ENCODE measurements at places on chromosomes 2 and 18.

- no peak for DNase-seq
Measured at GRCh38 chr2:120814352-120814751, 78.7 kb downstream of the GLI2 start.

GRCh38 chr2:74530239-74531187 is 780 bp downstream of the HTRA2 start:
- DNase-seq: no peak

DNA sequence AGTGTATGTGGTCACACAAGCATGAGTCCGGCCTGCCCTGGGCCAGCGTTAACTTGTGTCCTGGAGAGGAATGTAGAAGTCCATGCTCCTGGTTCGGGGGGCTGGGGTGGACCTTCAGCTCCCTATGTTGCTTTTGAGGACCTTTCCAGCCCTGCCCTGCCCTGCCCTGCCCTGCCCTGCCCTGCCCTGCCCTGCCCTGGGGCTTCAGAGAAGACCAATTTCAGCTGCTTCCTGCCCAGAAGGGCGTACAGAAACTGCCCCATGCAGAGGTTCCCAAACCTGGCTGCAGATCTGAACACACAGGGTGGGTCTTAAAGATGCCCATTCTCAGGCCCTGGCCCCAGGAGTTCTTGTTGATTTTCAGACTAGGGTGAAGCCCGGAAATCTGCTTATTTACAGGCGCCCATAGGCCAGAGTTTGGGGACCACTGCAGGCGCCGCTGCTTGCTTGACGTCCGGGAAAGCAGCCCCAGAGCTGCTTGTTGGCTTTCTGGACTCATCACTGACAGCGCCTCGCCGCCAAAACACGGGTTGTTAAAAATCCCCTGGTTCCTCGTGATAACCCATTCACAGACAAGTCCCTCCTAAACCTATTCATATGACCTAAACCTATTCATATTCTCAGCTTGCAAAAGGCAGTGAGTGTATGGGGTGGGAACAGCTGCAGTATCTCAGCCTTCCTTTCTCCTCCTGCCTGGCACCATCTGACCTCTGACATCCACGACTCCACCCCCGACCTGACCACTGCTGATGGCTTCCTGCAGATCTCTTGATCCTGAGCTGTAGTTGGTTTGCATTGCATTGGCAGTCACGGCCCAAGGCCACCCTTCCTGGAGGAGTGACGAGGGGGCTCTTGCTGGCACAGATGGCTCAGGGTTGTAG is 198.3 kb downstream of the GLI2 start:
- no peak for DNase-seq

DNA sequence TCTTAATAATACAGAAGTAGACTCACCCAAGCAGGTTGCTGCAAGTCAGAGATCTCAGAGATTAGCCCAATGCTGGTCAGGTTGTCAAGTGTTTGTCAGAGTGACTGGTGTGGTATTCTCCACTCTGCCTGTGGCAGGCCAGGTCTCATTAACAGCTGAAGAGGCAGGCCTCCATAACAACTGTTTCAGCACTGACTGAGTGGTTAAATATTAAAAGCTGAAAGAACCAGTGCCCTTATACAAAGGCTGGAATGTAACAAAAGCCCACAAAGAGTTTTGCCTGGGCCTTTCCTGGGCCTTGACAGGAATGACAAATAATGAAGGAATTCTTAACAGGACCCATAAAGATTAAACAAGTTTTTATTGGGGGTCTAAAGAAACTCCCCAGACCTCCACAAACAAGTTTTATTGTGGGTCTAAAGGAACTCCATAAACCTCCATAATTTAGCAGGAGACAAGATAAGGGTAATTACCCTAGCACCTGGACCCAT is 26.8 kb downstream of the SULT1C2 start:
- no peak for DNase-seq

DNA sequence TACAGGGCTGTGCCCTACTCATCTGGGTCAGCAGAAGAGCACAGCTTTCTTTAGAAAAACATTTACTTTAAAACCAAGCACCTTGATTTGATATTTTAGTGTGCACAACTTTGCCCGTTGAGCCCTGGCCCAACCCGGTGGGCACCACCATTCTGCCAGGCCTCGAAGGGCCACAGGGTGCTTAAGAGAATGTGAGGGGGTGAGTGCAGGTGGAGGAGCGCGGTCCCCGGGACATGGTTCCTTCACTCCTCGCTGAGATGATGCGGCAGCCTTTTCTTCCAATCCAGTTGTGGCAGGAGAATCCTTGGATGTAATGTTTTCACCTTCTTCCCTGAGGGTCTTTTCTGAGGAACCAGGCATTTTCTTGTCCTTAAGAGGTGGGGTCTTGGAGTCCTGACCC is 119.0 kb downstream of the RPIA start:
- no peak for DNase-seq

GRCh38 chr2:97688062-97688827 is 18.7 kb downstream of the C2orf92 start:
- DNase-seq: no peak

GRCh38 chr18:2871111-2871720 is 24.4 kb downstream of the EMILIN2 start:
- no peak for DNase-seq

DNA sequence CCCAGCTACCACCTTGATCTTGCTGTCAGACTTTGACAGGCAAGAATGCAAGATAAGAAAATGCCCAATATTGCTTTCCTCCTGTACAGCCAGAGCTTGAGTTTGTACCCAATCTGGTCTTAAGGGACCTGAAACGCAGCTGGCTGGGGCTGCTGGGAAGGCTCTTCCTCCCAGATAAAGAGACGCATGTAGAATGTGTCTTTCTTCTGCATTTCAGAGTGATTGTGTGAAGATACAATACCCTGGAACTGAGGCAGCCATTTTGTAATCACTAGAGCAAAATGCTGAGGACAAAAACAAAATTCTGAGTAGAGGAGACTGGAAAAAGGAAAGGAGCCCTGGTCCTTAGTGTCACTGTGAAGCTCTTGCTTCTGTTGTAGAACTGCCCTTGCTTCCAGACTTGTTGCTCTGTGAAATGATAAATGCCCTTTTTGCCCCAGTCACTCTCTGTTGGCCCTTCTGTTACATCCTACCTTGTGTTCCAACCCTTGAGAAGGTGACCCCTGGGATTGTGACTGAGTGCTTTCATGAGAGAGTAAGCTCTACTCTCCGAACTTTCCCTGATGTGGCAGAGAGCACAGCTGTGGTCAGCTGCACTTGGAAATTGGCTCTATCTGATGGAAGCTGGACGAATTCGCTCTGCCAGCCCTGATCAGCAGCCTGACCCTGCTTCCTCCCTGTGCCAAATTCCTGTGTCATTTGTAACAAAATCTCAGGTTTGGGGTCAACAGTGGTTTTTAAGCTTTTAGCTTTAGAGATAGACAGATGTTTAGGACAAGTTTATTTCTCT is 137.4 kb upstream of the RBMS1 start:
- DNase-seq: no peak

DNA sequence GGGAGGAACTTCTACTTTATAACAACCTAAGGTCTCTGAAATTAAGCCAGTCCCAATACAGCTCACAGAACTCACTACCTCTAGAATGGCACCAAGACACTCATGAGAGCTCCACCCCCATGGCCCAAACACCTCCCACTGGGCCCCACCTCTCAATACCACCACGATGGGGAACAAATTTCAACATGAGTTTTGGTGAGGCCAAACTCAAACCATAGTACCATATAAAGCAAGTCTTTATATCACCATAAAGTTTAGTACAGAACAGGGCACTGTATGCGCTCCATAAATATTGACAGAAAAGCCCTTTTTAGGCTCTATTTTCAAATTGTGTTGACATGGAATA is 3.3 kb downstream of the AFG3L2 start:
- DNase-seq: no peak

GRCh38 chr2:877747-878146 is 72.9 kb upstream of the SNTG2 start:
- no peak for DNase-seq

DNA sequence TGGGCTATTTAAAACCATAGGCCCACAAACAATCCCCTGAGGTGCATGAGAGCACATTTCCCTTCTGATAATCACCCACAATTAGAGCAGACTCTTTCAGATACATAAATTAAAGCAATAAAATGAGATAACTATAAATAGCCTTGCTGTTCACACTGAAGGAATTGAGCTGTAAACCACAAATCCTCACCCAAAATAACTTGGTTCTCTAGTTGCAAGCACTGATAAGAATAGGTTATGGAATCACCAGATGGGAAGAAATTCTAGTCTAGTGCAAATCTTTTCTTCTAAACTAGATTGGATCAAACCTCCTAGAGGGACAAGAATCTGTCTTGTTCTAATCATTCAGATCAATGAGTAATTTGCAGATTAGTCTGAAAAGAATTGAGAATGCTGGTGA is 64.6 kb downstream of the NAB1 start:
- DNase-seq: no peak

DNA sequence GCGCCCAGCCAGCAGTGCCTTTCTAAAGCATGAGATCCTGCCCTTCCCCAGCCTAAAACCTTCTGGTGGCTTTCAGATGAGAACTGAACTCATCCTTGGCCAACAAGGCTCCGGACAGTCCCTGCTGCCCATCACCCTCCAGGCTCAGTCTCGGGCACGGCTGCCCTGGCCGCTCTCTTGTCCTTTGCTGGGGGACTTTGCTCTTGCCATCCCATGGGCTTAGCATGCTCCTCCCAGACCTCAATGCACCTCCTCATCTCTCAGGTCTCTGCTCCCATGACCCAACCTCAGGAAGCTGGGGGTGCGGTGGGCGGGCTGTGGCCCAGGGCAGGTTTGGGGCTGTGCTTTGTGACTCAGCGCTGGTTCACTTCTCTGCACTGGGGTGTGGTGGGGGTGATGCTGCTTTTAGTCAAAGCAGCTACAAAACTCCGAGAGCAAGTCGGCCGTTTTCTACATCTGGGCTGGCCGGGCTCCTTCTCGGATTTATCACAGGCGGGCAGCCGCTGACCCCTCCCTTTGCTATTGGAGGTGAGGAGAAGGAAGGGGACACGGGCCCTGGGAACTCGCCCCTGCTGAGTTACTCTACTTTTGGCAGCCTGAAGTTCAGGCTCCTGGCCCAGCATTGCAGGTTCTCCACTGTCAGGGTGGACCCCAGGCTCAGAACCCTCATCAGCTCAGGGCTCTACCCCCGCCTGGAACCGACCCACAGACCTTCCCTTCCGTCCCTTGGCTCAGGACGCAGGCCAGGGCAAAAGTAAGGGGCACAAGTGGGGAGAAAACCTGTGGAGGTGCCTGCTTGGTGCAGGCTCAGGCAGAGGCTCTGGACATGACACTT is 90.6 kb upstream of the TAF1B start:
- no peak for DNase-seq

DNA sequence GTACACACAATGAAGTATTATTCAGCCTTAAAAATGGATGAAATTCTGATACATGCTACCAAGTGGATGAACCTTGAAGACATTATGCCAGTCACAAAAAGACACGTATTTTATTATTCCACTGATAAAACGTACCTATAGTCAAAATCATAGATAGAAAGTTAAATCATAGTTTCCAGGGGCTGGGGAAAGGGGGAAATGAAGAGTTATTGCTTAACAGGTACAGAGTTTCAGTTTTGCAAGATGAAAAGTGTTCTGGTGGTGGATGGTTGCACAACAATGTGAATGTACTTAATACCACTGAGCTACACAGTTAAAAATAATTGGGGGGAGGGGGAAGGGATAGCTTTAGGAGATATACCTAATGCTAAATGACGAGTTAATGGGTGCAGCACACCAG is 279.0 kb upstream of the STON1 start:
- no peak for DNase-seq

GRCh38 chr2:160432633-160433032 is 61.0 kb downstream of the RBMS1 start:
- no peak for DNase-seq

DNA sequence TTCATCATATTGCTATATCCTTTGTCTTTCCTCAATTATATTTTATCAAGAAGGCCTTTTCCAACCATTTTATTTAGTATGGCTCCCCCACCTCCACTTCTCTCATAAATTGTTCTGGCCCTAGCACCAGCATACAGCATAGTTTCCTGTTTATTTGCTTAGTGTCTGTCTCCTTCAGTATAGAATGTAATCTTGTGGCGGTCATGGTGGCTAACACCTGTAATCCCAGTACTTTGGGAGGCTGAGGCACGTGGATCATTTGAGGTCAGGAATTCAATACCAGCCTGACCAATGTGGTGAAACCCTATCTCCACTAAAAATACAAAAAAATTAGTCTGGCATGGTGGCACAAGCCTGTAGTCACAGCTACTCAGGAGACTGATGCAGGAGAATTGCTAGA is 39.6 kb upstream of the CLASP1 start:
- no peak for DNase-seq
